Activated CD4-positive, alpha-beta T cell treated with anti-CD3 and anti-CD28 coated beads for 36 hours (primary cell): ENCODE measurements at places on chromosomes 2 and 18. TPM values are rescaled to one million over a fixed set of nuclear protein-coding genes. Genes with fewer than 3 reads are reported as not detected.

- DNase-seq = peak; percentile 49
These were observed 39.9 kb upstream of the SP3 start for GRCh38 chr2:174004905-174005605.

- DNase-seq = peak; percentile 43
These were observed 164.0 kb upstream of the SIX3 start for GRCh38 chr2:44777537-44777936.

DNA sequence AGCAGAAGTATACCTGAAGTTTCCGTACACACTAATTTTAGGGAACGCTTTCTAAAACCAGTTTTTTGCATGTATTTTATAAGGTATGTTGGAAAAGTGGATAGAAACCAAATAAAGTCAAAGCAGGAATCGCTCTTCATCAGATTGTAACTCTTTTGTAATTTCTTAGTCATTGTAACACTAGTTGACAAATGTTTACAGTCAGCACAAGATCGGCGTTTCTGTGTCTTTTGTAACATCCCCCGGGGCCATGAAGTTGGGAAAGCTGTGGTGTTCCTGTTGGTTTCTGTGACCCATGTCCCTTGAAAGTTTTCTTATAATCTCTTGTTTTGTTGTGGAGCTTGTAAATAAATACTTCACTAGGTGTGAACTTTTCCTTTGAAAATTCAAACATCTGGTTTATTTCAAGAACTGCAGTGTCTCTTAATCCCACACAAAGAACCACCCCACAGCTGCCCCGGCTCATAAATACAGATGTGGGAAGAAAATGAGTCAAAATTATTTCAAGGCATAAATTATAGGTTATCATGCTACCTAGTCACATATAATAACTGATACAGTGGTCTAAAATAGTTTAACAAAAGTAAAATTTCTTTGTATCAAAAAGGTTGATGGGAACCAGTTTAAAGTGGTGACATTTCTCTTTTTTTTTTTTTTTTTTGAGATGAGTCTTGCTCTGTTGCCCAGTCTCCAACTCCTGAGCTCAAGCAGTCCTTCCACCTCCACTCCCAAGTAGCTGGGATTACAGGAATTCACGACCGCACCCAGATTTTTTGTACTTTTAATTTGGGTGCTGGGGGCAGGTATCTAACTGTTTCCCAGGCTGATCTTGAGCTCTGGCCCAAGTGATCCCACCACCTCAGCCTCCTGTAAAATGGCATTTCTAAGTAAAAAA is 751 bp upstream of the NMI start:
- DNase-seq = peak; percentile 53

FEV gene
- total RNA-seq = not detected

SLC30A3 gene
- 0.86 TPM for total RNA-seq

KCNK3 gene
- not detected for total RNA-seq

ACVR1C gene
- 1.7 TPM for total RNA-seq

BCL11A gene
- total RNA-seq = 0.98 TPM
